ENCODE measurements at places on chromosomes 5 and 9.

DNA sequence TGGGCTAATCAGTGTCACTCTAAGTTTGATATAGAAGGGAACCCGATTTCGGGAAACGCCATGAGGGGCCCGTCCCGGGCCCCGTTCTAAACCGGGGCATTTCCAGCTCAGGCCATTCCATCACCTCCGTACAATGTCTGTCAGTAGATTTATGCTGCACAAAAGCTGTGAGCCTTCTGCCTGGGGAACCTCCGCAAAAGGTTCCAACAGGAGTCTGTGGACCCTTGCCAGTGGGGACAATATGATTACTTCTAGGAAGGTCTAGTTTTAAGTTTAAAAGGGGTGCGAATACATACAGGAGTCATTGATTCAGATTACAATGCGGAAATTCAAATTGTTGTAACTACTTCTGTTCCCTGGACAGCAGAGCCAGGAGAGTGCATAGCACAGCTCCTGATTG is 57.6 kb downstream of the RAPGEF1 start:
- no peak for DNase-seq

DNA sequence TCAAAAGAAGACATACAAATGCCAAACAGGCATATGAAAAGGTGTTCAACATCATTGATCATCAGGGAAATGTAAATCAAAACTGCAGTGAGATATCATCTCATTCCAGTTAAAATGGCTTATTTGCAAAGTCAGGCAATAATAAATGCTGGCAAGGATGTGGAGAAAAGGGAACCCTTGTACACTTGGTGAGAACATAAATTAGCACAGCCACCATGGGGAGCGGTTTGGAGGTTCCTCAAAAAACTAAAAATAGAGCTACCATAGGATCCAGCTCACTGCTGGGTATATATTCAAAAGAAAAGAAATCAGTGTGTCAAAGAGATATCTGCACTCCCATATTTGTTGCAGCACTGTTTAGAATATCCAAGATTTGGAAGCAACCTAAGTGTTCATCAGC is 50.3 kb downstream of the AP3S1 start:
- no peak for DNase-seq

- DNase-seq: no peak
These were observed 93.6 kb downstream of the MCTP1 start for GRCh38 chr5:95191330-95191729.

- DNase-seq: no peak
These were observed 10.5 kb upstream of the TAL2 start for GRCh38 chr9:105651806-105652205.

GRCh38 chr9:75188756-75189155 is 100.4 kb downstream of the OSTF1 start:
- DNase-seq: no peak

DNA sequence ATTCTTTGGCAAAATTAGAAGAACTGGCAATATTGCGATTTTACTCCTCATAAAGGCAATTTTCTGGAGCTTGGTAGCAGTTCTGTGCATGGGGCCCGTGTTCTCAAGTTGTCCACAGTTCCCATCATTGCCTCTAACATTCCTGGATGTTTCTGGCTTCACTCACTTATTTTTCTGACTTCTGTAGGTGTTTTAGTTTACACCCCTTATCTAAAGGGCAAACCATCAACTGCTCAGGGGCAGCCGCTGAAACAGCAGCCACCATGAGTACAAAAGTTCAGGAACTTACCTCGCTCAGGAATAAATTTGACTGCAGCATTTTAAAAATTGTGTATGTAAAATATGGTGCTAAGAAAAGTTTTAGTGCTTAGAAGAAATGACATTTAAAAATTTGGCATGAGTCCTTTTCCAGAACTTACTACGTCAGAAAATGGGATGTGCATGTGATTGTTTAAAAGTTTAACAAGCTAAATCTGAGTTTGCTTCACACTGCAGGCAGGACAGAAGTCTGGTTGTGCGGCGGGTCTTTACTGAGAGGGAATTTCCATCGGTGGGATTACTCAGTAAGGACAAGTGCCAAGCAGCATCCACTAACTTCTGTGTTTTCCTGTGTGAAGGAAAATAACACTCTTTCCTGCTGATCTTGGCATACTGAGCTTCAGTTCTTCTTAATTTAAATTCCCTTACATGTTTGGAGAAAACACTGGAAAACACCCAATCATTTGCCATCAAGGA is 261.7 kb downstream of the MAT2B start:
- DNase-seq: no peak

DNA sequence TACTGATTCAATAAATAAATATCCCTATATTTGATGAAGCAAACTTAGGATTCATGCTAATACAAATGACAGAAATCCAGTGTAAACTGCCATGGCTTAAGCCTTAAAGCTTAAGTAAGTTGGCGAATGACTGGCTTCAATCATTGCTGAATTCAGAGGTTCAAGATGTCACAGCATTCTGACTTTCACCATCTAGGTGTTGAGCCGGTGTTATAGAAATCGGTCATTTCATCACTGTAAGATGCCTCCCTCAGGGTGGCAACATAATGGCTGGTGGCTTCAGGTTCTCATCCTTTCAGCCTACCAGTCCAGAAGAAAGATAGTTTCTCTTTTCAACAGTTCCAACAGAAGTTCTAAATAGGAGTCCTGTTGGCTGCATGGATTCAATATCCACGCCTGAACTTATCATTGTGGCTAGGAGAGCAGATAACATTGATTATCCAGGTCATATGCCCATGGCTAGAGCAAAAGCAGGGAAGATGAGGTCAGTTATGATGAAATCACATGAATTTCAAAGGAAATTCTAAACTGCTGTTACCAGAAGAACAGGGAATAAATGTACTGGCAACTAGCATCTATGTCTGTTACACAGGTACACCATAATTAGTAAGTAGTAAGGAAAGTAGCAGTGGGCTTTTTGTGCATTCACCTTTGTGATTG is 364.3 kb downstream of the ARRDC3 start:
- DNase-seq: no peak

- no peak for DNase-seq
These were observed 39.0 kb downstream of the TMEM232 start for GRCh38 chr5:110687485-110687884.

- DNase-seq: no peak
These were observed 1.3 kb downstream of the BRD3 start for GRCh38 chr9:134066526-134066912.

DNA sequence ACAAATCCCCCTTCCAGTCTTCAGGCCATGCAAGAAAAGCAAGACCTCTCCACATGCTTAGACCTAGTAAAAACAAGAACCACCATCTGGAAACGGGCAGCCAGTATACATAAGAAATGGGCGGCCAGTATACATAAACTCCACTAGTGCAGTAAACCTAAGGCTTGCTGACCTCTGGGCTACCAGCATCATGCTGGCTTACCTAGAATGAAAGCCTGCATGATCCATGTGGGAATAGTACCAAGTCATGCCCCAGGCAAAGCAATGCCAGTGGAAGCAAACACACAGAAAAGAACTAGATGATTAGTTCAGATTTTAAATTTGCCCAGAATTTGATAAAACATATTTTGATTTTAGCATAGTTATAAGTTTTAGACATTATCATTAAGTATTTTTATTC is 1346.4 kb downstream of the EFNA5 start:
- DNase-seq: no peak

GRCh38 chr5:77390795-77391194 is 101.3 kb downstream of the WDR41 start:
- peak; percentile 8 for DNase-seq

DNA sequence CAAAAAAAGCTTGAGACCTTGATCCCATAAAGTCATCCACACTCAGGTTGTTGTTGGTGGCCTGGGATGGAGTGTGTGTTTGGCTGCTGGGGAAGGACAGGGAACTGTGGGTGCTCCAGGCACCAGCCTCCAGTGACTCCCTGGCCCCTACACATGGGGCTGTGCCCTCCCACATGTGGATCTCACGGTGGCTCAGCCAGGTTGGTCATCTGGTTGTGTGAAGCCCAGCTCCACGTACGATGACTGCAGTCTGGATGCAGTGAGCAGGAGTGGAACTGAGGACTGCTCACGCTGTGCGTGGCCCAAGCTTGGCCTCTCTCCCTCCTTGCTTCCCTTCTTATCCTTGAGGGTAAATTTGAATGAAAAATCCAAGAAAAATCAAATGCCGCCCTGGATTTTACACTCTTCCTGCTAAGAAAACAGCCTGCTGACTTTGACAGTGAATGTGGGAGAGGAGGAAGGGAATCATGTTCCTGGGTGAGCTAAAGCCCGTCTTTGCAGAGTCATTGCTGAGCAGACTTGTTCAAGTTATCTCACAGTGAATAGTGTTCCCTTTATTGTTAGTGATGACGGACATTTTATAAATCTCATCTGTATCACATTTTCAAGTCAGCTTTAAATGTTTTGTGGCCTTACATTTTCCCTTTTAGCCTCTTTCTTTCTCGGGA is 65.1 kb upstream of the CACNA1B start:
- no peak for DNase-seq

- DNase-seq: no peak
These were observed 6.3 kb upstream of the CLPTM1L start for GRCh38 chr5:1351156-1351555.

DNA sequence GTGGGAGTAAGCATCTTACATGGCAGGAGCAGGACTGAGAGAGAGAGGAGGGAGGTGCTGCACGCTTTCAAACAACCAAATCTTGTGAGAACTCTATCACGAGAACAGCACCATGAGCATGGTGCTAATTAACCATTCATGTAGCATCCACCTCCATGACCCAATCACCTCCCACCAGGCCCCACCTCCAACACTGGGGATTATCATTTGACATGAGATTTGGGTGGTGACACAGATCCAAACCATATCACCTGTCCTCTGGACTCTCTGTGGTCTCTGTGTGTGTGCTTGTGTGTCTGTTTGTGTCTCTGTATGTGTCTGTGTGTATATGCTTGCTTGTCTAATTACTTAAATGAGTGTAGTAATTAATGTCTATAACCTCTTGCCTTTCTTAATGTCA is 31.1 kb downstream of the SEC61B start:
- DNase-seq: no peak

DNA sequence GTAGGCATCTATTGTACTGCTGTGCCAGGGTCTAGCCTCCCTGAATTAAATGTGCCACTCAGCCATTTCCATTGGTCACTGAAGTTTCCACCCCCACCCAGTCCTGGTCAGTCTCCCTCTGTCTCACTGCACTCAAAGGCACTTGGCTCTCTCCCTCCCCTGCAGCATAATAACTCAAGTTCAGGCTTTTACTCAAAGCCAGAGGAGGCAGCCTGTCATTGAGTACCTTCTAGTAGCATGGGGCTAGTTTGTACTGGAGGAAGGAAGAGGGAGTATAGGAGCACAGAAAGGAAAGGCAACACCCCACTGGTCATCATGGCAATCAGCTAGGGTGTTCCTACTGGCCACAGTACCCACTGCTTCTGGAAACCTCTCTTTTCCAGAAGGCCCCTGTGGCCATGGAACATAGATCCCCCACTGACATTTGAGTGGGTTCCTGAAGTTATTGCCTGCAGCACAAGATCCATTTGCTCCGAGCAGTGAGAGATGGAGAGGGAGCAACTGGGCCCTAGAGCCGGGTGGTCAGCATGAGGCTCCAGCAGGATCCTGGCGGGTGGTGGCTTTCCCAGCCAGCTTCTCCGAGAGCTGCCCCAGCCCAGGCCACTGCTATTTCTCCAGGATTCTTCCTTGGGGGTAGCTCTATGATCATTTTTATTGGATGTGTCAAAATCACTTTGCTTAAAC is 89.9 kb upstream of the CPEB4 start:
- no peak for DNase-seq

- DNase-seq: no peak
These were observed 106.7 kb upstream of the OSMR start for GRCh38 chr5:38739011-38739704.

GRCh38 chr5:114308508-114308907 is 53.4 kb upstream of the KCNN2 start:
- DNase-seq: no peak

- no peak for DNase-seq
These were observed 354.3 kb downstream of the KIF4B start for GRCh38 chr5:155367841-155368240.

GRCh38 chr5:16493261-16493660 is 27.7 kb upstream of the ZNF622 start:
- no peak for DNase-seq

DNA sequence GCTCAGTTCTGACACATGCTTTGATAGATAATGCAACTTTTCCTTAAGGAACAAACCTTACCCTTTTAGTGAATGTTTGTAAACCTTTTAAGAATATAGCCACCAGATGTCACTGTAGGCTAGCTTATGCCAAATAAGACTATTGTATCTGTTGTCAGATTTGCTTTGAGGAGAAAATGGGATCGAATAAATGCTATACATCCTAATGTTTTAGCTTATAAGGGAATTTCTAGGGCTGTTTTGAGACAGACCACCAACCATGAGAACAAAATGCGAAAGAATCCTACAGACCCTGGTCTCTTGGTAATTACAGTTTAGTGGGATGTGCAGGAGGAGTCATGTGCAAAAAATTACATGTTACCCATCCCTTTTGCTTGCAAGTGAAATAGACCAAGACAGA is 127.6 kb upstream of the NMUR2 start:
- no peak for DNase-seq

DNA sequence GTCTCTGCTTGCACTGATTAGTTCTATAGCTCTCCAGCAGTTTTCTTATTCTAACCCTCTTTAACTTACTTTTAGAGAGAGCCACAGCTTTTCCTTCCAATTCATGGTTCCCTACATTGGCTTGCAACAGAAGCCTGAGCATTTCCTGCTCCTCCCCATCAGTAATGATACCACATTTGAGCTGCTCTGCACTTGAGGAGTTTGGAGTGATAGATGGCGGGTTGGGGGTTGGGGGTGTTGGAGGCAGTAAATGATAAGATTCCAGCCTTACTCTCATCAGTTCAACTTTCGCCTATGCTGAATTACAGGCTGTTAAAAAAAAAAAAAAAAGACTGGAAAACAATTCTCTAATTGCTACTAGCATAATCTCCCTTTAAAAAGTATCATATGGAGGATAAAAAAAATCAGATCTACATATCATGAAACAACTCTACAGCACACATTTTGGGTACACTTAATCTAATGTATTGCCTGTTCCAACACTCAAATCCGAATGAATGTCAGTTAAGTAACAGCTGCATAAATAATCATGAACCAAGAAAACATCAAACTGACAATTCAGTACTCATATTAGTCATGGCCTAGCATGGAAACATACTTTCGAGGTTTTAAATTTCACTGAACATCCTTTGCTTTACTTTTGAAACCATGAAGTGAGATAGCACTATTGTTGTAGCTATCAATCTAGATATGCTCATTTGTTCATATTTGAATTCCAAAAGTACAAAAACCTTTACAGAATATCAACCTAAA is 224.7 kb downstream of the NFIB start:
- DNase-seq: no peak

DNA sequence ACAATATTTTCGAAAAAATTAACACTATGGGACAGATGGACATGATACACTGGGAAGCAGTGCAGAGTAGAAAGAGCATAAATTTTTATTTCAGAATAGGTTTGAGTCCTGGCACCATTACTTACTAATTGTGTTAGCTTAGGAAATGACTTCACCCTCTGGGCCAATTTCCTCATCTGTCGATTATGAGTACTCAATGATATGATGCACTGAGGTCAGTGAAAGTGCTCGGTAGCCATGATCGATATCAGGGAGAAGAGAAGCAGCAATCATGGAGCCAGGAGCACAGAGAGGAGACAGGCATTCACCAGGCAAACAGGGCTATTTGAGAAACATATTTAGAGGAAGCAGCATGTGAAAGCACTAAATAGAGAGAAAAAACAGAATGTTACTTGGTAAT is 29.4 kb downstream of the NR6A1 start:
- DNase-seq: no peak

- DNase-seq: no peak
These were observed 7.5 kb downstream of the NDST1 start for GRCh38 chr5:150515446-150515845.
